Activated T-cell treated with anti-CD3 and anti-CD28 coated beads for 1 hour (primary cell): ENCODE measurements at places on chromosomes 6 and 20.

GRCh38 chr6:106106276-106107042, 20.3 kb downstream of the PRDM1 start:
- DNase-seq = no peak

DNA sequence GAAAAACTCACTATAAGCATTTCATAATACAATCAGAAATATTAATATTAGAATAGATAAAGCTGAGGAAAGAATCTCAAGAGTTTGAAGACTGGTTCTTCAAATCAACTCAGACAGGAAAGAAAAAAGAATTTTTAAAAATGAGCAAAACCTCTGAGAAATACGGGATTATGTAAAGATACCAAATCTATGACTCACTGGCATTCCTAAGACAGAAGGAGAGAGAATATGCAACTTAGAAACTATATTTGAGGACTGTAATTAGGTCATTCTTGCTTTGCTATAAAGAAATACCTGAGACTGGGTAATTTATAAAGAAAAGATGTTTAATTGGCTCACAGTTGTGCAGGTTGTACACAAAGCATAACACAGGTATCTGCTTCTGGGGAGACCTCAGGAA, 665.1 kb downstream of the RNF144B start:
- DNase-seq = no peak

- DNase-seq = no peak
Observed at GRCh38 chr6:142058551-142059290, 74.0 kb upstream of the GJE1 start.

GRCh38 chr6:130752267-130752666, 74.9 kb upstream of the SMLR1 start:
- DNase-seq = no peak

GRCh38 chr6:125316621-125317020, 14.9 kb upstream of the HDDC2 start:
- DNase-seq = no peak

DNA sequence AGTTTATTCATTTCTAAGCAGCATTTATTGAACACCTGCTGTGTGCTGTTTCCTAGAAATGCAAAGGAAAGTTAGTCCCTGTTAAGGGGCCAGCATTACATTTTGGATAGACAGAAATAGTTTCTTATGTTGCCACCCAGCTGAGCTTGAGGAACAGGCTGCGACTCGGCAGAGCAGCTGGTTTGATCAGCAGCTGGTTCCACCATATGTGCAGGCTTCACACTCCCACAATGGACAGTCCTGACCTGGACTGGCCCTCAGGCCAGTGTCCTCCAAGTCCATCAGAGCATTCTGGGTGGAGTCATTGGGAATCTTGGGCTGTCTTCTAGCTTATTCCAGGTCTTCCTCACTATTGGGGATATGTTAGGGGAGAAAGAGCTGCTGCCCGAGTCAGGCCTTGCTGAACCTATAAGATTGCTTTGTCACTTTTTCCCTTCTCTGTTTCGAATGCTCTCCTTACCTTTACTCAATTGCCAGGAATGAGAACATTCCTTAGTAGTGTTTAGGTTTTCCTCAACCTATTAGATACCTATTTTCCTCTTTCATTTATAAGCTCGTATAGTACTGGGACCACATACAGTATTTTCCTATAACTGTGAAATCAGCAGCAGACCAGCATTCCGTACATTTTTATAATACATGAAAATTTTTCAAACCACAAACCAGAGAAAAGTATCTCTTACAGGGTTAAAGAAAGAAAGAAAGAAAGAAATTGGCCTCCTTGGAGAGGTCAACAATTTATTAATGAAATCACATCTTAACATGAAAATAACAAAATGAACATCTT, 203.0 kb downstream of the FARS2 start:
- DNase-seq = no peak

DNA sequence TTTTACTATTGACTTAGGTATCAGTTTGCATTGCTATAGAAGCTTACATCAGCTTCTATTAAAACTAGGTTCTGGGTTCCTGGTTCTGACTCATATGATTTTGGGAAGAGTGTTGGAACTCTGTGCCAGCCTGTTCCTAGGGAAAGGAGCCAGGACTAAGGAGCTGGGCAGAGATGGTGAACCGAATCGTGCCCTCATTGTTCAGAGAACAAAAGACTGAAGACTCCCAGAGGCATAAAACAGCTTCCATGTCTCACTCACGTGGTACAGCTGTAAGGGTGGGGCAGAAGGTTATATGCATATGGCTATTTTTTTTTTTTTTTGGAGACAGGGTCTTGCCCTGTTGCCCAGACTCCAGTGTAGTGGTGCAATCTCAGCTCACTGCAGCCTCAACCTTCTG, 89.1 kb upstream of the THBS2 start:
- DNase-seq = no peak

DNA sequence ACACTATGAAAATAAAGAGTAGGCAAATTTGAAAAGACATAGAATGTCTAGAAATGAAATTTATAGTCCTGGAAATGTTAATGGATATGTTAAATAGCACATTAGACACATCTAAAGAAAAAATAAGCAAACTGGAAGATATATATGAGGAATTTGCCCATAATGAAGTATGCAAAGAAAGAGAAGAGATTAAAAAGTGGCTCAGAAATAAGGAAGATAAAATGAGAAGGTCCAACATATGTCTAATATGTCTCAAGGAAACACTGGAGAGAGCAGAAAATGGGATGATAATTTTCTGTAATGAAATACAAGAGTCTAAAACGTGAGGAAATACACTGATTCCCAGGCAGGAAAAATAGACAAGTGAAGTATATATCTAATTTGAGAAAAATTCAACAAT, 36.6 kb upstream of the ARID1B start:
- no peak for DNase-seq

DNA sequence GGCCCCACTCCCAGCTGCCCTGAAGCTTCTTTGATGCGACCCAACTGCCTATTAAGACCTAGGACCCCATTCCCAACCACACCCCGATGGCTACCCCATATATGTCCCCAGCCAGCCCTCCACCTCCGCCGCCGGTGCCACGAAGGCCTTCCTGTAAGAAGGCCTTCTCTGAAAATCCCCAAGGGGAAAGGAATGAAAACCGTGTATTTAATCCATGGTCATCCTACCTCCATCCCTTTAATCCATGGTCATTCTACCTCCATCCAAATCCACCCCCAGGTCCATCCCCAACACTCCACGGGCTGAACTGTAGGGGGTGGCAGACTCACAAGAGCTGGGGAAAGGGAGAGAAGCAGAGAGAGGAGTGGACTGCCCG, 545 bp upstream of the VSX1 start:
- DNase-seq = no peak

DNA sequence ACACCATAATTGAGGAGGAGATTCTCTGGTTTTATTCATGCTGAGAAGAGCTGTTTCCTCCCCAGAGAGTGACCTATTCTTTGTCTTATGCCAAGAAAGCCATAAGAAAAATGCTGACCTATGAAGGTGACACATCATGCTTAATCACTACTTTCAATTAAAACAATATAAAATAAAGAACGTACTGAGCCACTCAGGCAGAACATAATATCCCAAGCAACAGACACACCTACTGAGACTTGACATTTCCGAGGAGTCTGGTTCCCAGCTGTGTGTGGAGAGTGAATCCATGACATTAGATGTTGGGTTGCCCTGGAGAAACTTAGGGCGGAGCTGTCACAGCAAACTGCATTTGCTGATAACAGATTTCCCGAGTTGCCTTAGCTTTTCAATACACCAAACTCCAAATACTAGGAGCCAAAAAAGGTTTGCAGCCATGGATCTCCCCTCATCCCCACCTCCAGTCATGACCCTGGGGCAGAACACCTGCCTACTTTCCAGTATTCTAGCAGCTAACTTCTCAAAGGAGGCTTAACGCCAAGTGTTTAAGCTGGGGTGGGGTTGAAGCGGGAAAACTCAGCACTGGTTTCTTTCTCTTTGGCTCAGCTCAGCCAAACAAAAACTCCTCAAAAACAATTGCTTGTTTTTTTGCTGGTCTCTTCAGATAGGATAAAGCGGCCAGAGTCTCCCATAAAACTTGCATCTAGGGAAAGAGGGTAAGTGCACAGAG, 92.2 kb downstream of the BACH2 start:
- no peak for DNase-seq

DNA sequence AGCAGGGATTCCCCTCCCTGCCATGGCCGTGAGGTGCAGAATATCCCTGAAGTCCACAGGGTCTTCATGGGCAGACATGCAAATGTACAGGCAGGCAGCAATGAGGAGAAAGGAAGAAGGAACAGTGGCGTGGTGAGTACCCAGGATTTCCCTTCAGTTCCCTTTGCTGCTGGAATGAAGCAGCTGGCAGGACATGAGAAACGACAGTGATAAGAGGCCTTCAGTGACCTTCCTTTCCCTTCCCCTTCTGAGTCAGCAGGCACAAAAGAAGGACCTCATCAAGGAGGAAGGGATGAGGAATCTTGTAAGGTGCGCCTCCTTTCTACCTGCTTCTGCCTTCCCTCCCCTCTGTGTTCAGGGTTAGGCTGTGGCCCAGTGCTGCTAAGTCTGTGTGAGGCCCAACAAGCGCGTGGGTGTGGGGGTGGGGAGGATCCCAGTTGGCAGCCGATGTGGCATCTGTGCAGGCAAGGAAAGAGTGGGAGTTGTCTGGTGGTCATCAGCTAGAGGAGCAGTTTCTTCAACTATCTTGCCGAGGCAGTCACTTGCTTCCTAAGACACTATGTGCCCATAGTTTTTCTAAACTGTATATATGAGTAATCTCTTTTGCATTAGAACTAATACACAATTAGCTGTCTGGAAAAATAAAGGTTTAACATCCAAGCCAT, 29.5 kb upstream of the FBXO9 start:
- no peak for DNase-seq

GRCh38 chr6:125022391-125022989, 60.3 kb downstream of the RNF217 start:
- no peak for DNase-seq
